HS-5 (cell line): ENCODE measurements at places on chromosomes 2 and 18.

GRCh38 chr2:117833911-117834310 is 19.4 kb downstream of the DDX18 start:
- DNase-seq: no peak

DNA sequence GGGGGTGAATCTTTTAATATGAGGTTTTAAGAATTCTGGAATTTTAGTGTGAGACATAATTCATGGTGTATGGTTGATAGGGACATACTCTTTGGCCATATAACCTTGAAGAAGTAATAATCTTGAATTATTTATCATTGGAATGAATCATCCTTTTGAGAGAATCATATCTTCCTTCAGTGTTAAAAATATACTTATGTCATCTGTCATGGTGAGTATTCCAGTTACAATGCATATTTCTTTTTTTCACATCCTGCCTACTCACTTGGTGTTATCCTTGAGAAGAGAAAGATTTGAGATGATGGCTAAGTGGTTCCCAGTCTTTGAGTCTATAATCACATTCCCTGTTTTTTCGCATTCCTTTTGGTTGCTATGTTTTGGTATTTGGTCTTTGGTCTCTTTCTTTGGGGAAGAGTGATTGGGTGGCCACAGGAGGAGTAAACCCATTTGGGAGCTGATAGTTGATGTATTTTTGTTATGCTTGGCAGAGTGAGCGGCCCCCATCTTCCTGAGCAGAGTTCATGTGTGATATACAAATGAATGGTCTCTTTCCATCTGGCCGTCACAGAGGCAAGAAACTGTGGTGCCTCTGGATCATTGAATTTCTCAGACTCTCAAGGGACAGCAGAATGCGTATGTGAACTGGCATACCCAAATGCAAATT is 21.6 kb downstream of the ASAP2 start:
- peak; percentile 67 for DNase-seq

- DNase-seq: no peak
Measured at GRCh38 chr18:26488417-26489009, 59.8 kb downstream of the KCTD1 start.

- DNase-seq: no peak
Measured at GRCh38 chr2:40373111-40373510, 78.8 kb downstream of the SLC8A1 start.

DNA sequence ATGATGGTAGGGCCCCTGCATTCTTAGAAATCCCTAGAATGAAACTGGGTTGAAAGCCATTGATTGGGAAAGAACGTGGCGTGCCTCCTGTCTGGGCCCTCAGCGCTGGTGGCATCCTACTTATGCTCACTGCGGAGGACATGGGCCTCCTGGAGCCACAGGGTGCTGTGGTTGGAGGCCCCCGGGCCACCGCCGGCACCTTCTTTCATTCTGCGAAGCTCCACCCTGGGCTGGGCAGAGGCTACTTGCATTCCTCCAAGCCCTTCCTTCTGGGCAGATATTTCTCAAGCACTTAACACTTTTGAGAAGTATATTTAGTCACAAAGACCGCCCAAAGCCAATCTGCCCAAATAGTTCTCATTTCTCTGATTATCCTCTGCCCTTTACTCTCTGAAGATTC is 311.9 kb downstream of the MYCN start:
- DNase-seq: no peak

GRCh38 chr2:225074366-225074765 is 32.1 kb upstream of the DOCK10 start:
- DNase-seq: no peak

- no peak for DNase-seq
Measured at GRCh38 chr2:151637271-151637781, 97.0 kb downstream of the NEB start.

GRCh38 chr2:52886556-52886955 is 881.0 kb upstream of the CHAC2 start:
- DNase-seq: no peak

DNA sequence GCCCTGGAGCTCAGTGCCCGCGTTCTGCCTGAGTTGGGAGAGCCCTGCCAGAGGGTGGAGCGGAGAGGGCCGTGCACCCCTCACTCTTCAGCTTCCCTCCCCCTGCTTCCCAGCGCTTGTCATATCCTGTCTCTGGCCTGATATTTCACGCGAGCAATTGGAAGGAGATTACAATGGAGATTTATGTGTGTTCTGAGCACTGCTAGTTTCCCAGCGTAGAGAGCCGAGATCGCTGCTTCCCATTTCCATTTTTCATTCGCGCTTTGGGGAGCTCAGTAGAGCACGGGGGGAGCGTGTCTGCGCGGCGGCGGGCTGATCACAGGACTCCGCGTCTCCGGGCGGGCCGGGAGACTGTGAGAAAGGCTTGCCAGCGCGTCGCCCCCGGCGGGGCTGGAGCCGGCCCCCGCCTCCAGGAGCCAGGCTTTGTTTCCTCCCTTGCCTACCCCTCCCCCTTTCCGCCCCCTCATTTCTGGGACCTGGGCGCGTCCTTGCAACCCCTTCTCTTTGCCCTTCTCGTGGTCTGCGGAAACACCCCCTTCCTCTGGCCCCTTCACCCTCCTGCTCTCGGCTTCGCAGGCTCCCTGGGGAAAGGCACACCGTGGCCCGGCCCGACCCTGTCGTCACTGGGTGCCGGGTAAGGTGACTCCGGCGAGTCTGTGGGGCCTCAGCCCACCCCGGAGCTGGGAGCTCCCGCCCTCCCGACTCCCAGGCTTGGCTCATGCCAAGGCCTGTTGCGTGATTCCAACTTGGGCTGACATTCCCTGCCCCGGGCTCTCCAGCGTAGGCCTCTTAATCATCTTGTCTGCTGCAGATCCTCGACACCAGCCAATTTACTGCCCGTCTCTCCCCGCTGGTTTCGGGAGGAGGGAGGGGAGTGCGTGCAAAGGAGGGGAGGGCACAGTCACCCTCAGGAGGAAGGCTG is 5.8 kb downstream of the DLX2 start:
- DNase-seq: no peak

- no peak for DNase-seq
Measured at GRCh38 chr2:164688896-164689419, 67.7 kb upstream of the GRB14 start.

DNA sequence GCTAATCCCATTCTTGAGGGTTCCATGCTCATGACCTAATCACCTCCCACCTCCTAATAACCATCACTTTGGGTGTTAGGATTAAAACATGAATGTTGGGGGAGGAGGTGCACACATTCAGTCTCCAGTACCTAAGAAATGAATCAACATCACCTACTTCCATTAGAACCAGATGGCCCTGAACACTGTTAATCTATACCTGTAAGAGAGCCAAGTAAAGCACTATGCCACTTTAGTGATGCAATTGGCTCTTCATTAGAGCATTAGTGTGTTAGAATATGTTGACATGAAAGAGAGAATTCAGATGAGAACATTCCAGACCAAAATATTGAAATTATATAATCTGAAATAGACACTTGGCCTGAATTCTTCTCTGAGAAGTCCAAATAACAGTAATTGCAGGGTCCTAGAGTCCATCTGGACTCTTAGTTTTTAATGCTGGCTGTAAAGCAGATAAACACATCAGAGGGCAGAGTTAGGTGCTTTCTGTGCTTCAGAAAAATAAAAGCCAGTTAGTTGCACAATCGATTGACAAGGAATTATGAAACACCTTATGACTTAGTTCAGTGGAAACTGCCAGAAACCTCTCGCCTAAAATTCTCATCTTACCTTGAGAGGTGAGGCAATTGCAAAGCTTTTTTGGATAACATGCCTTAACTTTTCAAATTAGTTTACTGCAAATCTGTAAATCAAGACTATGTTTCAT is 923.7 kb downstream of the SLC4A3 start:
- DNase-seq: no peak

GRCh38 chr2:162116352-162116751 is 35.7 kb downstream of the GCG start:
- DNase-seq: no peak

DNA sequence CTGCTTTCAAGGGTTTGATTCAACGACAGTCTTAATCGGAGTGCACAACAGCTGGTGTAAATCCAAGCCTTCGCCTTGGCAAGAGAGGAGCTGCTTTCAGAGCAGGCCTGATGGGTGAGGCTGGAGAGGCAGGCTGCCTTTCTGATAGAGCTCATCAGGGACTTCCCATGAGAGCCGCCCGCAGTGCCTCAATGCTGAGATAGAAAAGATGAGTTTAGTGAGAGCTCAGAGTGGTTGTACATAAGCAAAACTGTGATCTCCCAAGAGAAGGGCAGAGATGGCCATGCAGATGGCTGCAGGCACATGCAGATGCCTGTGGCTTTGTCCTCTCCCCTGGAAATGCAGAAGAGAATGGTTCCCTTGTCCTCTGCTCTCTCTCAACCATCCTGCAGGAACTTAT is 122.1 kb downstream of the ARL4C start:
- no peak for DNase-seq

GRCh38 chr18:37764541-37765288 is 199.1 kb upstream of the CELF4 start:
- DNase-seq: no peak

DNA sequence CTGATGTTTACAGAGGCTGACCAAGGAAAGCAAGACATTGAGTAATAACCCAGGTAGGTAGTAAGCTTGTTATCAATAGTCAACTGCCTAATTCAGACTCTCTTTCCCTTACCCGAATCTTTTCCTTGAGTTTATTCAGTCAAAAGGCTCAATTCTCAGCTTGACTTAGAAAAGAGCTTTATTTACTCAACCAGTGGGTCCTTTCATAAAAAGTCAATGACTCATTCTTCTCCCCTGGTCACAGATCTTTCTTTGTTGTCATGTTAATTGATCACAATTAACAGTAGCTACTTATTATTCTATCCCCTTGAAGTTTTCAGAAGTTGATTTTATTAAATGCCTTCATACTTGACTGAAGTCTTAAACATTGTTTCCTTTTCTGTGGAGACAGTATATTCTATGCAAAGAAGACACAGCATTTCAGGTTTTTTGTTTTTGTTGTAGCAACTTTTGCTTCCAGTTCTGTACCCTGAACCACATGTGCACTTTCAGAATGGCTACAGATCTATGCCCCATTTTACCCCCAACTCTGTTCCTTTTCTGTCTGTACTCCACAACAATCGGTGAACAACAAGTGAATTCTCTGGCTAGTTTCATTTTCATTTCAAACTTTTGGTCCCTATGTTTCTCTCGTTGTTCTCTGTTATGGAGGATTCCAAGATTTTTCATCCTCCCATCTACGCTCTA is 428.3 kb downstream of the NCKAP5 start:
- no peak for DNase-seq

- DNase-seq: no peak
Measured at GRCh38 chr18:32511147-32511546, 40.5 kb upstream of the GAREM1 start.

GRCh38 chr2:217325816-217326215 is 466.0 kb upstream of the TNP1 start:
- DNase-seq: no peak

DNA sequence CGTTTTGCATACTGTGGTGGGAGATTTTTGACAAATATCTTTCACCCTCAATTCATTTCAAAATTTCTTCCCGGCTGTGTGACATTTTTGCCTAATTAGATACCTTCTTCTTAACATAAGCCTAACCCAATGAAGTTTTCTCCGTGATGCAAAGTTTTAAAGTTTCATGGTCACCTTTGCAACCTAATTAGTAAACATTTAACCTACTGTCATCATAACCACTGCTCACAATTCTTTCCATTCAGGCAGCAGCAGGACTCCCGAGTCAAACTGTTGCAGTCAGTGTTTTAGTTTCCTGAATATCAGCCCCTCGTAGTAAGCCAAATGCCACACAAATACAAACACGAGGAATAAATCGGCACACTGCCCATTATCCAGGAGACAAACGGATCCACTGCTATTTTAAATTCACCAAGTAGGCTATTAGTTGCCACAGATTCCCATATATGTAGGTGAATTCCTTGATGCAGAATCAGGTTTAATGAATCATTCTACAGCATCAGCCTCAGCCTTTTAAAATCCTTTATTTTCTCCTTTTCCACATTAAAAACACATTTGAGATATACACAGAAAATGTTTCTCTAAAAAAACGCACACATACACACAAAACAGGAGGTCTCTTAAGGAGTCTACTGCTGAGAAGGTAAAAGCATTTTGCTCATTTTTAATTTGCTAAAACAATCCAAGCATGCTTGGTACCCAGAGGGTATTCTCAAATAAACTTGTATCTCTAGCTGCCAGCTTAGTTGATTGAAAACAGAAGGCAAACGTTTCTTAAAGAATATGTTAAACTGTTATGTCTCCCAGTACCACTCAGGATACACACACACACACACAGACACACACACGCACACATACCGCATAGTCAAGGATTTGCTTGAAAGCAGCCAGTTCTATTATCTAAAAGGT is 106.5 kb upstream of the KCTD1 start:
- no peak for DNase-seq

DNA sequence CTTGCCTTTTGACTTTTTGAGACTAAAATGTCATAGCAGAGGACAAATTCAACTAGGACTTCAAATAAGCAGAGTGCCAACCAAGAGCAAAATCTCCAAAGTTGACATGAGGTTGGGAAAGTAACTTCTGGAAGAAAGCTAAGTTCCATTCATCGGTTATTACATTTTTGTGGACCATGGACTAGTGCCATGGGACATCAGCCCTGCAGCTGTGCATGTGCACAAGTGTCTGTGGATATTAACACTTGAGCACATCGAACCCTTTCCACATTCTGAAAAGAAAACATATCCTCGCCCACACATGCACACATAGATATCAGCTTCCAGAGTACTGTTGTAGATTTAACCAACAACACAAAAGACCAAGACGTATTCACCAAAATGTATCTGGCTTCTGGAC is 262.6 kb downstream of the NYAP2 start:
- DNase-seq: no peak

GRCh38 chr18:61025596-61025995 is 307.6 kb upstream of the CDH20 start:
- DNase-seq: no peak

DNA sequence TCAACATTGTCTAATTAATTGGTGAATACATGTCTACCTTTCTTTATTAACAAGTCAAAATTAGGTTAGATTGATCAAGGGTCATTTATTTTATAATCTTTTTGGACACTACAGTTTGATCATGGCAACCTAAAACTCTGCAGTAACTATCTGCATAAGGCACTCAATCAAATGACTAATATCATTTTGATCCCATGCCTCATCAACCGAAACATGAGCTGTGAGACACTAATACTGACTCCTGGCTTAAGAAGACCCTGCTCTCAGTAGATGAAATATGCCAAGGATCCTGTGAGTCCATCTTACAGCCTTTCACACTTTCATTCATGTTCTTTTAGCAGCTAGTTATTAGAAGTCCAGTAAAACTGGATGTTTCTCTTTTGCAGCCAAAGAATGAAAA is 169.4 kb upstream of the CAVIN2 start:
- DNase-seq: peak; percentile 40

GRCh38 chr2:241546771-241547498 is 11.6 kb upstream of the BOK start:
- peak; percentile 95 for DNase-seq

DNA sequence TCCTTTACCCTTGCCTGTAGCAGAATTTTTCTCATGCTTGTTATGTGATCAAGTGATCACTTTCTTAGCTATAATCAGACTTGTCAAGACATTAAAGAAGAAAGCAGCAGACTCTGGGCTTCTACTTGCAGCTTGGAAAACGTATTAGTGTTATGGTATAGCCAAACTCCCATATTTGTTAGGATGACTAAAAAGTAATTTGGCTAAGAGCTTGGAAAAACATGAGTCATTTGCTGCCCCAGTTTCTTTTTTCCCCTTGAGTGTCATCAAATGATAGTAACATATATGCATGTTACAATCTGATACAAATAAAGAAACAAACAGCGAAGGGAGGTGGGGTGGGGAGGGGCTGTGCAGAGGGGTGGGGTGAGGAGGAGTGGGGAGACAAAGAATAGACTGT is 155.5 kb downstream of the IKZF2 start:
- peak; percentile 11 for DNase-seq

GRCh38 chr2:219851801-219852481 is 224.5 kb downstream of the SLC4A3 start:
- DNase-seq: no peak
